ENCODE measurements at places on chromosomes 7 and 10.

DNA sequence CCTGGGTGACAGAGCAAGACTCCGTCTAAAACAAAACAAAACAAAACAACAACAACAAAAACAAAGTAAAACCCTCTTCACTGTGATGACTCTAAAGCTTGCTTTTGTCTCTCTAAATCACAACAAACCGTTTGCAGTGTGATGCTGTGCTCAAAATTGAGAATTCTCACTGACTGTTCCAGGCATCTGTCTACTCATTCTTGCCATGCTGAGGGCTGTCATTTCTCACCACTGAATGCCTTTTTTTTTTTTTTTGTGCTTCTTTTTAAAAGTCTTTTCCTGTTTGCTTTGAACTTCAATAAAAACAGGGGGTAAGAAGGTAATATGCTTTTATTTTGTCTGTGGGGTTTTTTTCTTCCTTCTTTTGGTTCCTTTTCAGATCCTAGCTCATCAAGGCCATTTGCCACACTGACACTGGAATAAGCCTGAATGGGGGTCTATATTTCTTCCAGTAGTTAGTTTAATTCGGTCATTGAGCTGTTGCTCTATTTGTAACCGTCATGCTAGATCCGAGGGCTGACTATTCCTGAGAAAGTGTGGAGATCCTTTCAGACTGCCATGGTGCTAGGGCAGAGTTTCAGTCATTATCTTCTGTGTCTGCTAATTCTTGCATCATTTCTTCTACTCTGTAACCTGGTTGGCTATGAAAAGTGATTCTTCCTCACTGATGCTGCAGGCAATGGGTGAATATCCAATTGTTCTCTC is 10.6 kb downstream of the FAS start:
- DNase-seq, result peak; percentile 35

GRCh38 chr10:76492026-76492425 is 1060.6 kb downstream of the LRMDA start:
- DNase-seq, result peak; percentile 97

DNA sequence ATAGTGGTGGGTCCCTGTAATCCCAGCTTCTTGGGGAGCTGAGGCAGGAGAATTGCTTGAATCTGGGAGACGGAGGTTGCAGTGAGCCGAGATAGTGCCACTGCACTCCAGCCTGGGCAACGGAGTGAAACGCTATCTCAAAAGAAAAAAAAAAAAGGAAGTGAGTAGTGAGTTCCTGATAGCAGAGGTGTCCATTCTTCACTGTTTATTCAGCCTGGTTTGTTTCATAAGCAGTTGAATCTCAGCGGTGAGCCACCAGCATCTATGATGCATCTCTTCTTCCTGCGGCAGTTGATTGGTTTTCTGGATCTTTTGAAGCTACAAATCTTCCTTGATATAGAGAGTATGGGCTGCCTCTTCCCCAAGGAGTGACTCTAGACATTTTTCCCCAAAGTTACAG is 316.1 kb upstream of the MTPN start:
- DNase-seq, result no peak

GRCh38 chr7:106021151-106022067 is 58.3 kb downstream of the CDHR3 start:
- DNase-seq, result no peak

DNA sequence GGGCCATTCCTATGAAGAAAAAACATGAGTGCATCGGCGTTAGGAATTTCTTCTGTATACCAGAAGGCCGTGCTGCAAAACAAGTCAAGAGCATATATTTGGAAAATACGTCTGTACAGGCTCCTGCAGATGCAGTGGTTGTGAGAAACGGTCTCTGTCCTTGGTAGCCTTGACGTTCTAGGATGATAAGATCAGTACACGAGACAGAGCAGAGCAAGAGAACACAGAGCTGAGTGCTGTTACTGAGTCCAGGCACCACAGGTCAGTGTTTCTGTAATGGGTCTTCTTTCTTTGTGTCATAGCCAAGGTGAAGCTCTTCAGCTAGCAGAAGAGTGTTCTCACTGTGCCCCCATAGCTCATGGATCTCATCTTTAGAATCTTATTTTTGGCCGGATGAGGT is 62.8 kb downstream of the WDR37 start:
- DNase-seq, result no peak

- DNase-seq, result no peak
Measured at GRCh38 chr10:86349474-86349873, 17.1 kb downstream of the GRID1 start.

DNA sequence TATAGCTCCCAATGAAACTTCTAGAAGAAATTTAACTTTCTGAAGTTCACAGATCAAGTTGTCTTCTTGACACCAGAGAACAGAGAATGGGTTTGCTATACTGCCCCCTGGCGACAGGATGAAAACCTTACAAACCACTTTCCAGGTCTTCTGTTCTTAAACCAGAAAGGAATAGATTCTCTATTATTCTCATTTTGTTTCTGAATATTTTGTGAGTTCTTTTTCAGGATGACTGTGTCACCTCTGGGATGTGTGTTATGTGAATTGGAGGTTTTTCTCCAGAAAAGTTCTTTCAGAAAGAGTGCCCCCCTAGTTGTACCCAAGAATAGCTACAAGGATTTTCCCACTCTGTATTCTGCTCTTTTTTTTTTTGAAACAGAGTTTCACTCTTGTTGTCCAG is 6.3 kb downstream of the IFT22 start:
- DNase-seq, result peak; percentile 75

GRCh38 chr10:4851846-4852245 is 25.8 kb downstream of the AKR1E2 start:
- DNase-seq, result peak; percentile 24

- DNase-seq, result no peak
Measured at GRCh38 chr7:99313204-99313573, 12.5 kb upstream of the ARPC1A start.

GRCh38 chr10:56537984-56538383 is 176.9 kb upstream of the ZWINT start:
- peak; percentile 9 for DNase-seq

- DNase-seq, result no peak
Measured at GRCh38 chr10:71799608-71800453, 26.5 kb upstream of the VSIR start.

- no peak for DNase-seq
Measured at GRCh38 chr7:17932770-17933169, 7.5 kb downstream of the SNX13 start.

DNA sequence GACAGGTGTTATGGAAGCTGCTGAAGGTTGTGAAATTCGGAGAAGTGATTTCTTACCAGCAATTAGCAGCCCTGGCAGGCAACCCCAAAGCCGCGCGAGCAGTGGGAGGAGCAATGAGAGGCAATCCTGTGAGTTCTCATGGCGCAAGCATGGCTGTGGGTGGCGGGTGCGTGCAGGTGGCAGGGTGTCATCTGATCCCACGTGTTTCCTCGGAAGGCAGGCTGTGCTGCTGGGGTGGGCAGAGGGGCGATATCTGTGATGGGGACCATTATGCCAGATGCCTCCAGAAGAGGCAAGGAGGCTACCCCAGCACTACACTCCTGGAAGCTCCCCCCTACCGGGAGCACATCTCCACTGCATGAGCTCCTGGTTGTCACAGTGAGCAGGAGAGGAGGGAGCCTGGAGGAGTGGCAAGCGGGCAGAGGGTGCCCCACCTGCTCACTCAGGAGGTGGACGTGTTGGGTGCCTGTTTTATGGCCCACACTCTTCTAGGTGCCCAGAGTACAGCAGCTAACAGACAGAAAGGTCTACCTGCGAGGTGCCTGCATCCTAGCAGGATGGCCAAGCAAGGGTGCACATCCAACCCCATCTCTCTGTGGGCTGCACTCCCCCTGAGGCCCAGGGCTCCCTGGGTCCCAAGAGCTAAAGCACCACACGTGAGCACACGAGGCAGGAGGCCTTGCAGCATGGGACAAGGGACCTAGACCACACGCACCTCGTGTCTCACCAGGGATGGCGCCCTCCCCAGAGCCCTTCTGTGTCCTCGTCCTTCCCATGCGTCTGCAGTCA is 204.7 kb downstream of the EBF3 start:
- DNase-seq, result no peak

GRCh38 chr7:90825779-90826178 is 229.7 kb downstream of the CDK14 start:
- peak; percentile 83 for DNase-seq

GRCh38 chr10:53909791-53910190 is 891.2 kb downstream of the PCDH15 start:
- DNase-seq, result no peak

DNA sequence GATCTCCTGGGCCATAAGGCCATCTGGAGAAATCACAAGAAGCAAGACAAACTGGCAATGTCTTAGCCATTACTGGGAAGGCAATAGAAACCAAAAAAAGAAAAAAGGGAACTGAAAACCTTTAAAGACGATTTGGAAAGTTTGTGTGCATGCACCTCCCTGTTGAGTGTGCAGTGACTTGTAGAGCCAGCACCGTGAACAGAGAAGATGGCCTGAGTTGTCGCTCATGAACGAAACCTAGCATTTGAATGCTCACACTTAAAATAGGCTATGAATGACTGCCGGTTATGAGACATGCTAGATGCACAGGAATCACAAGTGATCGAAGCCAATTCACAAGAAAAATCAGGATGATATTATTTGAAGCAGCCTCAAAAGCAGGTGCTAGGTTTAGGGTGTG is 151.3 kb upstream of the ADO start:
- no peak for DNase-seq

DNA sequence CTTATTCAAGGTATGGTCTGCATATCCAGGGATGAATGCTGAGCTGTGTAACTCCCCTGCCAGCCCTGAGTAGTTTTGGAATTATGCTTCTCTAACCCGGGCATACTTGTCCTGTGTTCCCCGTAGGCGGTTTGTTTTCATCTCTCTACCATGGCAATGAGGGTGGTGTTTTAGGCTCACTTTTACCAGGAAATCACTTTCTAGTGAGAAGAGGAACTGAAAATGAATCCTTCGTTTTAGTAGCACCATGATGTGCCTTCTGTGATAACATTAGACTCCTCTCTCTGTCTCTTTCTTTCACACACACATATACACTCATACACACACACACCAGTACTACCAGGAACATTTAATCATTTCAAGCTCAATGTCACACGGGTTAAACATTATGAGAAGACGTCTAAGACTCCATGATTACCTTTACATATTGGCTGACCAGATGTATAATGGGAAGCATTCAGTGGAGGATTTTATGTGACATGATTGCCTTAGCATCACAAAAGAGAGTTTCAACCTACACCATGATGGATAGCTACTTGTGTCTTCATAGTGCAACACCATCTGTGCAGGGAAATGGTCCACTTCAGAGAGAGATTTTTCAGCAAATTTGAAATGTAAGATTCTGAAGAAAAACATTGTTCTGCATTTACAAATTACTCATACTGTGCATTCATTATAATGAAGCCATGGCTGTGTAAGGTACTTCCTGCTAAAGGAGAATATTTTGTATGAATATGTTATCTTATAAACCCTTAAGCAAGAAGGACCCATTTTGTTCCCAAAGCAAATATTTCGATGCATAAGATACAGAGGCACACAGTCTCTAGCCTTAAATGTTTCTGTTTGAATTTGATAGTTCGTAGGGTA is 31.0 kb upstream of the PFKP start:
- DNase-seq, result no peak

DNA sequence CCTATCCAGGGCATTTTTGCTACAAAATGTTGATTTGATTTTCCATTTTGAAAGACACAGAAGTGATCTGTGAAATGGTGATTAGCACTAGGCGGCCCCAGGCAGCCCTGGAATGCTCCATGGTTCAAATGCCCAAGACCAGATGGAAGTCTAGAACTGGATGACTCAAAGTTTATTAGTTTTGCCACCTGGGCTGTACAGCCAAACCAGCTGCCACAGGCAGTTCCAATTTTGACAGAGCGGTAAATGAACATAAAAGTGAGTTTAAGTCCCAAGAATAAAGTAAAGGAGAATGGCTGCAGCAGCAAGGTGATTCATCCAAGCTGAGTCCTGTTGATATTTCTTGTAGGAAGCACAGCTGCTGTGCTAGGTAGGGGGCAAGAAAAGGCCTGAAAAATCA is 180.5 kb downstream of the SUGCT start:
- DNase-seq, result no peak

DNA sequence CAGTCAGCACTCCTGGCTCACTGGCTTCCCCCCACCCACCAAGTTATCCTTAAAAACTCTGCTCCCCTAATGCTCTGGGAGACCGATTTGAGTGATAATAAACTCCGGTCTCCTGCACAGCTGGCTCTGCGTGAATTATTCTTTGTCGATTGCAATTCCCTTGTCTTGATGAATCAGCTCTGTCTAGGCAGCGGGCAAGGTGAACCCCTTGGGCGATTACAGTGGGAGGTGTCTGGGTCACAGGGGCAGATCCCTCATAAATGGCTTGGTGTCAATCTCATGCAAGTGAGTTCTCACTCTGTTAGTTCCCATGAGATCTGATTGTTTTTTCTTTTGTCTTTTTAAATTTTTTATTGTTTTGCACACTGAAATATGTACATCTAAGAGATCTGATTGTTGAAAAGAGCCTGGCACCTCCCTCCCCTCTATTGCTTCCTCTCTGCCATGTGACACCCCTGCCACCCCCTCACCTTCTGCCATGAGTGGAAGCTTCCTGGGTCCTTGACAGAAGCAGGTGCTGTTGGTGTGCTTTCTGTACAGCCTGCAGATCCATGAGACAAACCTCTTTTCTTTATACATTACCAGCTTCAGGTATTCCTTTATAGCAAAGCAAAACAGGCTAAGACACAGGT is 20.5 kb downstream of the OTUD1 start:
- no peak for DNase-seq

- DNase-seq, result no peak
Measured at GRCh38 chr7:27912751-27913150, 172.8 kb downstream of the TAX1BP1 start.

GRCh38 chr7:134444198-134444960 is 14.5 kb downstream of the AKR1B1 start:
- no peak for DNase-seq

GRCh38 chr10:12534824-12535223 is 185.5 kb downstream of the CAMK1D start:
- DNase-seq, result no peak

DNA sequence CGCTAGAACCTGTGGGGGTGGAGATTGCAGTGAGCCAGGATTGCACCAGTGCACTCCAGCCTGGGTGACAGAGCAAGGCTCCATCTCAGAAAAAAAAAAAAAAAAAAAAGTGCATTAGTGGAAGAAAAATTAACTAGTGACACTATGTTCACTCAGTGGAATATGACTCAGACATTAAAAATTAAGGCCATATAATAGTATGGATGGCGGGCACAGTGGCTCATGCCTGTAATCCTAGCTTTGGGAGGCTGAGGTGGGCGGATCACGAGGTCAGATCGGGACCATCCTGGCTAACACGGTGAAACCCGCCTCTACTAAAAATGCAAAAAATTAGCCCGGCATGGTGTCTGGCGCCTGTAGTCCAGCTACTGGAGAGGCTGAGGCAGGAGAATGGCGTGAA is 3.4 kb downstream of the PHYH start:
- DNase-seq, result no peak

GRCh38 chr7:7816084-7816483 is 97.7 kb upstream of the RPA3 start:
- DNase-seq, result no peak

DNA sequence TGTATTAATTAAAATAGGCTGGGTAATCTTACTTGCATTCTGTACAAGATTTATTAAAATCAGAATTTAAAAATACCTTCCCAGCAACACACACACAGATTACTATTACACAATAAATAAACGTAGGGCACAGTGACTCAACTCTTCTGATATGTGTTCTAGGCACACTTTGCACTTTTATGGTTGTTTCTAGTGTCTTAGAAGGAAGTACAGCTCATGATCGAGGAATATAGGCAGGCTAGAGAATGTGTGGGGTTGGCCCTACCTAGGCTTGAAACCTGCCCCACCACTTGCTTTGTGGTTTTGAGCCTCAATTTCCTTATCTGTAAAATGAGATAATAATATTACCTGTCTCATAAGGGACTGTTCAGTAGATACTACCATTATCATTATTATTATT is 30.5 kb downstream of the ARMC3 start:
- peak; percentile 74 for DNase-seq

- DNase-seq, result no peak
Measured at GRCh38 chr7:138879356-138879755, 81.4 kb upstream of the ATP6V0A4 start.

All from cardiac fibroblast (primary cell).